Cardiac septum (tissue), 1 donor: ENCODE measurements at places on chromosomes 1 and 21.

GRCh38 chr1:18926315-18927081 is 24.1 kb upstream of the ALDH4A1 start:
- DNase-seq: peak; percentile 85

DNA sequence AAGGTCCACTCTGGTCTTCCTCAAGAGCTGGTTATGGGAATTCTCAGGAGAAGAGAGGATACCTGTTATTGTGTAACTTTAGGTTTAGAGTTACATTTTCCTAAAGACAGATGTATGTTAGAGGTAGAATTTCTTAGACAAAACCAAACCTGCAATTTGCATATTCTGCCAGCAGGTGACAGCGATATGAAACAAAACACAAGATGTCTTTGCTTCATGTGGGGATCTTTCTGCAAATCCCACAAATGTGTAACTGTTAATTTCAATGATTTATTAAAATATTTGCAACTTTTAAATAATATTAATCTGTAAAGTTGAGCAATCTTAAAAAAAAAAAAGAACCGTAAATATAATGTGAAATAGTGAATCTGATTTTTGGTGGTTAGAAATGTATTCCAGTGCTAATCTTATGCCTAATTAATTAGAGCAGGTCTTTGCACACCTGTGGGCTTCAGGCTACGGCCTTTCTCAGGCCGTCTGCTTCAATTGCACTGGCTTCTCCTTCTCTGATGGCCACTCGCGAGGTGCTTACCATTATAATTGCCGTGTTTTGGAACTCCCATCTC is 33.4 kb downstream of the FAM78B start:
- DNase-seq: no peak

GRCh38 chr1:32885676-32886003 is 651 bp upstream of the HPCA start:
- no peak for DNase-seq

DNA sequence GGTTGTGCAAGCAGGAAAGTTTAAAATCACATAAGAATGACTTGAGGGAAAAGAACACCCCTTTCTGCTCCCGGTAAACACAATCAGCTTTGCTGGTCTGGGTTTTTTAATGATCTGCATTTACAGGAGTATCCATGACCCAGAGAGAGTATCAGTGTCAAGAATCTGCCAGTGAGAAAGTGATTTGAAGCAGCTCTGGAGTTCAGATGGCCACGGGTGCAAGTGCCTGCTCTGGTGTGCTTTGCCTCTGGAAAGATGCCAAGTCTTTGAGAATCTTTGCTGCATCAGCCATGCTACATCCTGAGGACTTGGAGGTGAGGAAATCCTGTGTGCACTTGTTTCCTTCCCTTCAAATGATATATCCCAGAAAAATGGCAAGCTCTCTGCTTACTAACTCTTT is 18.6 kb upstream of the MYSM1 start:
- no peak for DNase-seq

DNA sequence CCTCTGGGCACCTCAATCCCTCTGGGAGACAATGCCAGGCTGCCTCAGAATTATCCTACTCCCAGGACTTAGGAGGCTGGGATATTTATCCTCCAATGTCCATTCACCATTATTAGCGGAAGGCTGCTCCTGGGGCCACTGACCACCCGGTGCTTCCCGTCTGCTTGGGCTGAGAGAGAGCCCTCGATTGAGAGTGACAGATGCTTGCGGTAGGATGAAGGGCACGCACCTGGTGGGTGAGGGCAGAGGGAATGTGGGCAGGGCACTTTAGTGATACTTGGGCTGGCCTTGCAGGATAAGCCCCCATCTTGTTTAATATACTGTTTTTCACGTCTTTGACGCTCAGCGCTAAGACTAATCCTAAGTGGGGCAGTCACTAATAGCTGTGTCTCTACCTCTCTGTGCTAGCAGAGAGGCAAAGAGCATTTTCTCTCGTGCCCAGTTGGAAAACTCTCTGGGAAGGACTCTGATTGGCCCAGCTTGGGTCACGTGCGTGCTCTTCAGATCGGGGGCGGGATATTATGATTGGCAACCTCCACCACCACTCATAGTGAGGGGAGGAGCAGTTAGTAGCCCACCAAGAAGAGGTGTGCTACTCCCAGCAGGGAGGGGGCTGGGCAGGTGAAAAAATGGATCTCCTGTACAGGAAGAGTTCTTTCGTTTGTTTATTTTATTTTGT is 10.6 kb upstream of the PARS2 start:
- no peak for DNase-seq

- DNase-seq: no peak
Measured at GRCh38 chr1:197287863-197288262, 19.8 kb downstream of the CRB1 start.

- DNase-seq: no peak
Measured at GRCh38 chr1:47280142-47280541, 33.8 kb downstream of the STIL start.

DNA sequence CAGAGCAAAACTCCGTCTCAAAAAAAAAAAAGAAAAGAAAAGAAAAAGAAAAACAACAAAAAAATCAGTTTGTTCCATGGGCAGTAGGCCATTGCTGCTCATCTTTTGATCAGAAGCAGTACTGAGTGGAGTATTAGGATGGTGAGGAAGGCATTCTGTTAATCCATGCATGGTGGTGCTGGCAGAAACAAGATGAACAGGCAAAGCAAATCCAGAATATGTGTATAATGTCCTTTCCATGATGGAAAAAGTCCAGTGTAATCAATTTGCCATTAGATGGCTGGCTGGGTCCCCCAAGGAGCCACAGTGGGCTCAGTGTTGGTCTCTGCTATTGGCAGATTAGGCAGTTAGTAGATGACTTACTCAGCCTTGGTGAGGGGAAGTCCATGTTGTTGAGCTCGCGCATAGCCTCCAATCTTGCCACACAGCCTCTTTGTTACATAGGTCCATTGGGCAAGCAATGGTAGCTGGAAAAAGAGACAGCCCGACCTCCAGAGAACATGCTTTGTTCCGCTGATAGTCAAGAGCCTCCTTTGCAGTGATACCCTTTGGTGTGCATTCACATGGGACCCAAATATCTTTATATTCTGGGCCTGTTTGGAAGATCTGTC is 23.3 kb downstream of the H3-3A start:
- DNase-seq: no peak

DNA sequence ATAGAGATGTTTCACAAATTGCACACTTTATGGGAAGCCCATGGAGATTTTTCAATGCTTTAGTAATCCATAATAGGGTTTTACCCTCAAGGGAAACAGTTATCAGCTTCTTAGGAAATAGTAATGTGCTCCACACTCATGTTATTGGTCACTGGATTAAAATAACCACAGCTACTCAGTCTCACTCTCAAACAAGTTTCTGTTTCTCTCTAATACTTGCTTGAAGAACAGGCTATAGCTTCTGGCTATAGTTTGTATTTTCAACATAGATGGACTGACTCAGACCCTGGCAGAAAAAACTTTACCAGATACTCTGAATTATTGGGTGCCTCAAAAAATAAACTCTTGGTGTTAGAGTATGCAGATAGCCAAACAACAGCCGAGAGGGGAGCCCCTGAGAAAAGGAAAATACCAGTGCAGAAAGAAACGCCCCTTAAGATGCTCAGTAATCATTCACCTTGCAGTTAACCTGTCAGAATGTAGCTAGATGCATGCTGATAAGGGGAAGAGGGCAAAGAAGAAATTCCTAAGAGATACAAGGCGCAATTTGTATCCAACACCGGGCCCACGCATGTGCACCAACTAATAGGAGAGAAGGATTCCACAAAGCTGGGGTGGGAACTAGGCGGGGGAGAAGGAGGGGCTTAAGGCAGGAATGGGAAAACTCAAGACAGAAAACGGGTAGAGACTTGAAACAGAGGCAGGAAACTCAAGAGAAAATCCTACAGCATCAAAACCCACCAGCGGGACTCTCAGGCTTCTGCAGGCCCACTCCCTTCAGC is 30.4 kb upstream of the PDE4B start:
- DNase-seq: no peak

DNA sequence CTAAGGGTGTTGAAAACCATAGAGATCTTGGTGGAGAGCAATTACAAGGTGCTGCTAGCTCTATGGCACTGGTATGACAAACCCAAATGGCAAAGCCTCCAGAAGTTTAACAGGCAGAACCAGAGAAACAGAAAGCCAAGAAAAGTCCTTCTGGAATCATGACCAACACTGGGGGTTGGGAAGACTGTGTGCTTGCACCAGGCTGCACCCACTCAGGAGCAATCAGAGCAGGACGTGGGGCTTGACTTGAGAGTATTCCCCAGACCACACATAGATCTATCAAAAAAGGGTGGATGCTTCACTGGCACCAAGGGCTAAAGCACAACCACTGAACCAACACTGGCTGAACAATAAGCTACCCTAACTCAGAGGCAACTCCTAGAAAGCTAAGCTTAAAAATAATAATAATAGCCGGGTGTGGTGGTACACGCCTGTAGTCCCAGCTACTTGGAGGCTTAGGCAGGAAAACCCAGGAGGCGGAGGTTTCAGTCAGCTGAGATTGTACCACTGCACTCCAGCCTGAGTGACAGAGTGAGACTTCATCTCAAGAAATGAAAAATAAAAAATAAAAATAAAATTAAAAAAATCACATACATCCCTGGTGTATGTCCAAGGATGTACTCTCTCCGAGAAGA is 20.1 kb upstream of the ENSA start:
- no peak for DNase-seq

- no peak for DNase-seq
Measured at GRCh38 chr1:99964806-99965205, 5.0 kb upstream of the SLC35A3 start.

- DNase-seq: no peak
Measured at GRCh38 chr1:208523007-208523406, 278.8 kb upstream of the PLXNA2 start.

DNA sequence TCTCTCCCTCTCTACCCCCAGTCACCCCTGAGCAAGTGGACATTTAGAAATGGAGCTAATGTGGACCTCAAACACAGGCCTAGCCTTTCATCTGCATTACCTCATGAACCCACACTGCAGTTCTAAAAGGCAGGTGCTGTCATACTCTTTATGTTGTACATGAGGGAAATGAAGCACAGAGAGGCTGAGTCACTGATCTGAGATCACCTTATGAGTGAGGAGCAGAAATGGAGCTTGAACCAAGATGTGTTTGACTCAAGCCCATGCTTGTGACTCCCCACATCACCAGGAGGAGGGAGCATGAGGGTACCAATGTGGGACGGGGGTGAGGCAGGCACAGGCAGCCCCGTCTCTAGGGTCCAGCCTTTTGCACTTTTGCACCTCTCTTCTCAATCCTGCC is 702.8 kb downstream of the PTPRU start:
- no peak for DNase-seq

DNA sequence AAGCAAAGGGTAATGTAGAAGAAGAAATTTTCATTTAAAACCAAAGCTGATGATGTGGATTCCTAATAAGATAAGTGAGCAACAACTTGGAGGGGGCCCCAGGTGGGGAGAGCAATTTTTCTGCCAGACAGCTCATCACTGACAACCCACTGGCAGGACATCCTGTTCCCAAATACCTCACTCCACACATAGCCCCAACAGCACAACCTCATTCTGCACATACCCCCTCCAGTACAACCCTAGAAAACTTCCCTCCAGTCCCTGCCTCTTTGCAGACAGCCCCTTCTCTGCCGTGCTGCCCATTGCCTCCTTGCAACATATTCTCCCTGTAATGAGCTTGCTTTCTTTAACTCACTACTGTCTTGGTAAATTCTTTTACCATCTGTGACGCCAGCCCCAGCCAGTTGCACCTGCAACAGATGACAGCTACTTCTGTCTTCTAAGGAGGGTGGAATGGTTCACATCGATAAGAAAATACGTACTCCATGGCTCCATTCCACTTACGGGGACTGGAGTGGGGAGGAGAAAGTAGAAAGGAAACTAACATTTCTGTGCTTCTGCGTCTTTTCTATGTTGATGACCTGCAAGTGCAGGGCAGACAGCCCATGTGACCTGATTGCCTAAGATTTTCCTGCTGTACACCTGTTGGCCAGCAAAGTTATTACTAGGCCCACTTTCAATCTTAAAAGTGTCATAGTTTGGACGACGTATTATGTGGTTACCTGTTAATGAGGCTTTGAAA is 14.7 kb downstream of the RHEX start:
- no peak for DNase-seq

DNA sequence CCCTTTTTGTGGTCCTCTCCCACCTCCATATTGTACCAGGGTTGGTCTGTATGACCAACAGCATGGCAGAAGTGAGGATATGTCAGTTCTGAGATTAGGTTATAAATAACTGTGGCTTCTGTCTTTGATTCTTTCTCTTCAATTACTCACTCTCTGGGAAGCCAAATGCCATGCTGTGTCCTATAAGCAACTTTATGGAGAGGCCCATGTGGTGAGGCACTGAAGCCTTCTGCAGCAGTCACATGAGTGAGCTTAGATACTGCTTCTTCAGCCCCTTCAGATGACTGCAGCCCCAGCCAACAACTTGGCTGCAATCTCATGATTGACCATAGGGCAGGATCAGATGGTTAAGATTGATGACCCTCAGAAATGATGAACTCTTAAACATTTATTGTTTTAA is 34.0 kb upstream of the SAMD13 start:
- no peak for DNase-seq

GRCh38 chr1:61626816-61627215 is 98.1 kb downstream of the TM2D1 start:
- no peak for DNase-seq

DNA sequence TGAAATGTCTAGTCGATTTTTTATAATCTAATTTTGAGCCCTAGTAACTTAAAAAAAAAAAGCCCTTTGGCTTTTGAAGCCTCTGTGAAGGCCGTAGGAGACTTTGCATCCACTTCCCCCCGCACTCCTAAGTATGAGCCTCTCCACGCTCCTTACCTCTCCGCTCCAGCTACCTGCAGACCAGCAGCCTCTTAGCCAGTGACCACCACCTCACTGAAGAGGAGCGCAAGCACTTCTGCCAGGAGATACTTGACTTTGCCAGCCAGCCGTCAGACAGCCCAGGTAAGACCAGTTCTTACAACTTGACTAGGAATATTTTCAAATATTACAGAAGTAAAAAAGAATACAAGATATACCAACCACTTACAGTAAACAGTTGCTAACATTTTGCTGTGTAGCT is 27.4 kb upstream of the PWP2 start:
- DNase-seq: peak; percentile 55

- DNase-seq: no peak
Measured at GRCh38 chr21:32328595-32328994, 29.9 kb downstream of the MRAP start.

DNA sequence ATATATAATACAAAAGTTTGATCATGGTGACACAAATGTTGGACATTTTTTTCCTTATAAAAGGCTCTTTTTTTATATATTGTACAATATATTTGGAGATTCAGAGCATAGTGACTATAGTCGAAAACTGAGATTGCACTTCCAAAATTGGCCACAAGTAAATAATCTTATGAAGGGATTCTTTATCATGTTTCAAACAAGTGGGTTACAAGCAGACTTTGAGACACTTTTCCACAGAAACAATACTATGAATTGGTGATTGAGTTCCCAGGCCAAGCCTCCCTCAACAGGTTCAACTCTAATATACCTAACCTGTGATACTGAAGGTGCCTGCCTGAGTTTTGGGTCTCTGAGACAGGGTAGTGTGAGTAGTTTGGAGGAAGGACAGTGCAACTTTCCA is 13.8 kb downstream of the LEPR start:
- no peak for DNase-seq

- DNase-seq: no peak
Measured at GRCh38 chr1:56788588-56788987, 30.6 kb downstream of the FYB2 start.

- DNase-seq: no peak
Measured at GRCh38 chr1:68454534-68454933, 4.8 kb upstream of the RPE65 start.
